NCI-H1694 treated with DMSO at 0.1 percent for 48 hours (cell line): ENCODE measurements at places on chromosomes 16 and 17.

DNA sequence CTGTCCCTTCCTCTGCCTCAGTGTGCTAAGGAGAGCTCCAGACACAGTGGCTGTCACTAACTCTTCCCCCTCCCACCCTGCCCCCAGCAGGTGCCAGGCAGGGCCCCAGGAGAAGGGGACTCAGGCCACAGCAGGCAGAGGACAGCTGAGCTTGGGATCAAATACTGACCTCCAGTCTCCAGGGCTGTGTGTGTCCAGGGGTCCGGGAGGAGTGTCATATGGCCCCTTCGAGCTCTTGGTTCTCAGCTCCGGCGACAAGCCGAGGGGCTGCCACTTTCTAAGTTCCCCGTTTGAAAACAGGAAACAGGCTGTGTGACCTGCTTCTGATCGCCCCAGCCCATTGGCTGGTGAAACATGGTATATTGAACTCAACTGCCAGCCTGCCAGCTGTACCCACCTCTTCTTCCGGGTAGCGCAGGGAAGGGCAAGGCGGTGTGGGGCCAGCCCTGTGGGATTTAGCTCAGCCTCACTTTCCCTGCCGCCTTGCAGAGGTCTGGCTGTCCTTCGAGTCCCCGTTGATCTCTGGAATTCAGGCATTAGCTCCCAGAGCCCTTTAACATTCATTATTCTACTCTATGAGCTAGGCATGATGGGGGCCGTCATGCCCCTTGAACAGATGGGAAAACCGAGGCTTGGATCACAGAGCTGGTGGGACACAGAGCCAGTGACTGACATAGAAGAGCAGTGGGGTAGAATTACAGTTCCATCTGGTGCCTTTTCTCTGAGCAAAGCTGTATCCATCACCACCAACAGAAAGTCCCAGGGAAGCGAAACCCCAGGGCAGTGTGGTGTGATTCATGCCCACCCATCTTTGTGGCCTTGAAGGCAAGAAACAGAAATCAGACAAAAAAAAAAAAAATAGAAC is at the start of gene SNX20:
SNX20 (minus strand) TSS at position 292 of the 865 bp plus-strand sequence. CDS start 3,786 bp downstream, outside the sequence.
- DNase-seq, result no peak

DNA sequence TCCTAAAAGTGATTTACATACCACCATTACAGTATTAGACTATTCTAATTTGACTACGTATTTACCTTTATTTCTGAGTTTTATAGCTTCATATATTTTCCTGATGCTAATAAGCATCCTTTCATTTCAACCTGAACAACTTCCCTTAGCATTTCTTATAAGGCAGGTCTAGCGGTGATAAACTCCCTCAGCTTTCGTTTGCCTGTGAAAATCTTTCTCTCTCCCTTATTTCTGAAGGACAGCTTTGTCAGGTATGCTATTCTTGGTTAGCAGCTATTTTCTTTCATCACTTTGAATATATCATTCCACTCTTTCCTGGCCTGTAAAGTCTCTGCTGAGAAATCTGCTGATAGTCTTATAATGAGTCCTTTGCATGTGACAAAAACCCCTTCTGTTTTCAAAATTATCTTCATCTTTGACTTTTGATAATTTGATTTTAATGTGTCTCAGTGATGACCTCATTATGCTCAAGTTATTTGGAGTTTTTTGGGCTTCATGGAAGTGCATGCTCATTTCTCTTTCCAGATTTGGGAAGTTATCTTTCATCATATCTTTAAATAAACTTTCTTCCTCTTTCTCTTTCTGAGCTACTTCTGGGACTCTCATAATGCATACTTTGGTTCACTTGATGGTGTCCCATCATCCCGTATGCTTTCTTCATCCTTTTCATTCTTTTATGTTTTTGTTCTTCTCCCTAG is 285.4 kb upstream of the PMFBP1 start:
- no peak for DNase-seq

GRCh38 chr17:29168079-29168758 is 12.0 kb downstream of the MYO18A start:
- DNase-seq, result no peak

- no peak for DNase-seq
These were observed 722 bp upstream of the TIMP2 start for GRCh38 chr17:78925662-78926555.

DNA sequence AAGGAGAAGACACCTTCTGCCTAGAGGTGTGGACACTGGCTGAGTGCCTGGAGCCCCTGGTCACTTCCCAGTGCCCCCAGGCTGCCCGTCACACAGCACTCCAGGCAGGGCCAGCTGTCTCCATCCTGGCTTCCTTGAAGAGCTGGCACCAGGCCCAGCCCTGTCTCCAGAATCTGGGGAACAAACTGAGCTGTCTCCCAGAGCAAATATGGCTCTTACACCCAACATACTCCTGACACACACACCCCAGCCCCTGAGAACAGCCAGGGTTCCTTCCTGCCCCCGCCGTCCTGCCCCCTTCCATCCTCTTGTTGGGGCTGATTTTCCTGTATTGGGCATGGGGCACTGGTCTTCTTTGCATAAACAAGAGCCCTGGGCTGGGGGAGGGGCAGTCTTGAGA is 9.1 kb downstream of the NHERF1 start:
- DNase-seq, result no peak

DNA sequence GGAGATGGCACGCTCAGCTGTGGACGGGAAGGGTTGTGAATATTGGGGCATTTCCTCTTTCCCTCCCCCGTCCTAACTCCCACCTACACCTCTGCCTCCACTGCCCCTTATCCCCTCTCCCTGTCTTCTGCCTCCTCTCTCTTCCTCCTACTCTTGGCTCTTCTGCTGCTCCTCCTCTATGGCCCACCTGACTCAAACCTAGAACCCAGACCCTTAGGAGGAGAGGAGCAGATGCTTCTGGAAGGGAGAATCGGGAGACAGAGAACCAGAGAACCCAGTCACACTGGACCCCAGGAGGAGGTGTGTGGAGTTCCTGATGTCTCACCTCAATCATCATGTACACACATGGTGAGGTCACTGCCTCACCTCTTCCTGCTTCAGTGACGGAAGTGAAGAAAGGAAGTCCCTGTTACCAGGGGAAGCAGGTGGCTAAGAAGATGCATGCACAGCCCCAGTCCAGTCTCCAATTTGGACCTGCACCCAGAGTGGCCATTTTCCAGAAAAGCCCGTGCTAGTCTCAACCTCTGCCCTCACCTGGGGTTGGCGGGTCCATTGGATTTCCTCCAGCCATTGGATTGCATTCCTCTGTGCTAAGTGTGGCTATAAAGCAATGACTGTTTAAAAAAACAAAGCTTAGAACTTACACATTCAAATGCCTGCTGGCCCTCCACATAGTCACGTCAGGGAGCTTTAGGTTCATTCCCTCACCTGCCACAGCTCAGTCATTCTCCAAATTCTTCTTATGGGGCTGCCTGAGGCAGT is 4.0 kb downstream of the RNF222 start:
- DNase-seq, result no peak

- no peak for DNase-seq
These were observed 46.6 kb downstream of the PIK3R5 start for GRCh38 chr17:8918807-8919465.

DNA sequence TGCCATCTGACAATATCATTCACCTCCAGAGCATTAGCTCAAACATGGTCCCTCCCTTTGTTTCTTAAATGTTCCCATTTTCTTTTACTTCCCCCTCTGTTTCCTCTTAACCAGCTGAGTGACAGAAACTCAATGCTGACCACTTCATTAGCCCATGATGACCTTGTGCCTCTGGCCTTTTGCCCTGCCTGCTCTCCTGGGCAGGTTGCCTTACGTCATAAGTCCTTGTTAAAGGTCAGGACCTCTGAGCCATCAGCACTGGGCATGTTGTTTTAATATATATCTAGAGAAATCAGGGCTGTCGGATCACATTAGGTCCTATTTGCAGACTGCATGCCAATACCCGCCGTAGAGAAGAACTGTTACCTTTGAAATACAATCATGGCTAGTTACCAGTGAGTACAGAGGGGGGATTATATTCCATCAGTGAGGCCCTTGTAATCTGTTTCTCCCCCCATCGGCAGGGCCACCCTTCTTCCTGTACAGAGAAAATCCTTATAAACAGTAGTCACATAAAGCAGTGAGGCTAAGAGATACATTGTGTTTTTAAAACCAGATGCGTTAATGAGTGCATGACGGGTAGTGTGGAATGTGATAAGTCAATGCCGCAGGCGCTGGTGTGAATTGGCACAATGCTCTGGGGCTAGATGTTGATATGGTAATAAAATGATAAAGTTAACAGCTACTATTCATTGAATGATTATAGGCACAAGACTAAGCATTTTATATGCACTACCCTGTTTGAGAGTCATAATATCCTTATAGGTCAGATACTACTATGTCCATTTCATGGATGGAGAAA is 94.3 kb upstream of the ZFHX3 start:
- DNase-seq, result no peak

DNA sequence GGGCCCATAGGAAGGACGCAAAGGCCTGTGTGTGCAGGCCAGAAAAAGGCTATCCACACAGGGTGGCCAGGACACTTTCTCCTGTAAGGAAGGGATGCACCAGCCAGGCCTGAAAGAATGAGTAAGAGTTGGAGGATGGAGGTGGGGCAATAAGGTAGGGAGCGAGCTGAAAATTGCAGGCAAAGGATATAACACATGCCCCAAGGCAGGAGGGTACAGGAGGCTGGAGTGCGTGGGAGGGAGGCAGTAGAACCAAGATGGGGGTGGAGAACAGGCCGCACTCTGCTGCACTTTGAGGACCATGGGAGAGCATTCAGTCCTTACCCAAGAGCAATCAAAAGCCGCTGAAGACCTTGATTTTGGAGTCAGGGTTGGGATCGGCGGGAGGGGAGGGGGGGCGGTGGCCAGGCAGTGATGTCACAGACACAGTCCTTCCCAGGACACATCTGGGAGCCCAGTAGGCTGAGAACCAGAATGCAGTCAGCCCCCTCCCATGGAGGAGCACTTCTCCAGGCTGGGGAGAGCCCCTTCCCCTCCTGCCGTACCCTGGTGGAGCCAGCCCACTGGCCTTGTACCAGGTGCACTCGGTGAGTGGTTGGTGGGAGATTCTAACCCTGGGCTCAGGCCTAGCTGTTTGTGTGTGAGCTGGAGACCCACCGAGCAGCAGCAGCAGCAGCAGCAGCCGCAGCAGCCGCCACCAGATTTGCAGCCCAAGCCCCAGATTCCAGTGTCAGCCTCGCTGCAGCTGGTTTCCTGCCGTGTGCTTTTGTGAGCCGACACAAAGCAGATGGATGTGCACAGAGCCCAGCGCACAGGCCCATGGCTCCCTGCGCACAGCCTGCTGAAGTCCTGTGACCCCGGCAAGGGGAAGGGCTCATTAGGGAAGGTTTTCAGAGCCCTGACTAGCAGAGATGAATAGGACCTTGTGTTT is 17.5 kb downstream of the ANKRD40 start:
- DNase-seq, result peak; percentile 68

- DNase-seq, result no peak
These were observed 10.5 kb upstream of the QRICH2 start for GRCh38 chr17:76318586-76318985.

DNA sequence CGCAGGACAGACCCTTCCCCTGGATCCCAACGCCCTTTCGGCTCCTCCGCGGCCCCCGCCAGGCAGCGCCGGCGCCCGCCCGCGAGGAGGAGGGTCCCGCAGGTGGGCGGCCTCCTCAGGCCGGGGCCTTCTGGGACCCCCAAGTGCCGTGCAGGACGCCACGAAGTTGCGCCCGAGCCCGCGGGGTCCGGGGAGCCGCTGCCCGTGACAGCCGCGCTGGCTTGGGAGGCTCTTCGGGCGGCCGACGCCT is 504 bp downstream of the ERN1 start:
- no peak for DNase-seq

- DNase-seq, result no peak
These were observed 40.1 kb upstream of the CLEC19A start for GRCh38 chr16:19245326-19245925.

- no peak for DNase-seq
These were observed 441.0 kb upstream of the ERCC4 start for GRCh38 chr16:13478991-13479390.

DNA sequence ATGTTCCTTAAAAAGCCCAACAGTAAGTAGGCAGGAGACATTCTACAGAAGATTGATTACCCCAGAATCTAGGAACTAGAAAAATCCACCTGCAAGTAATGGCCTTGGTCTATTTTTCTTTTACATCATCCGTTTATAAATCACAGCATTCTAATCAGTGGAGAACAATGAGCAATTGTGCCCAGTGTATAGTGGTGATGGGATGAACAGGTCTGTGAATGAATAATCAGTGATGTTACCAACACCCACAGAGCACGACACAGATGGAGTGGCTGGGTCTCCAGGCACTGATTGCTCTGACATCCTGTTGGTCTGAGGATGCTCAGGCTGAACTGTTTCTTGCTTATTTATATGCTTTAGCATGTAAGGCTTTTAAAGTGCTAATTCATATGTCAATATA is 1251.2 kb upstream of the CDH8 start:
- no peak for DNase-seq
